ENCODE measurements at places on chromosomes 16 and 17.

DNA sequence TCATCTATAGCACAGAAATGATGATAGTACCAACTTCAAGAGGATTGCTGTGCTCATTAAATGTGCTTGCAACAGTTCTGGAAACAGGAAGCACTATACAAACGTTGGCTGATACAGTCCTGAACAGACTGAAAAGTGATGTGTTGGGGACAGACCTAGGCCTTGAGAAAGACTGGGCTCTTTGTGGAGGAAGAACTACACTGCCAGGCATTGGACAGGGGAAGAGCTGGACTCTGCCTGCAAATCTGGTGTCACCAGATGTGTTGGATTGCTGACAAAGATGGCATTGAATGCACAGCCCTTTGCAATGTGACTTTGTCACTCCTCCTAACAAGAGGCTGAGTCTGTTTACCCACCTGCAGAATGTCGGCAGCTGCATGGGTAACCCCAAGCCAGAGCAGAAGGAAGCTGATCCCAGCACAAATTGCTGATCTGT, 12.4 kb upstream of the ST6GALNAC2 start:
- DNase-seq, result no peak

GRCh38 chr17:60659156-60659555, 18.5 kb upstream of the BCAS3 start:
- no peak for DNase-seq

GRCh38 chr17:57925361-57925990, 29.7 kb downstream of the CUEDC1 start:
- DNase-seq, result no peak

GRCh38 chr17:60256174-60256573, 106.4 kb downstream of the CA4 start:
- DNase-seq, result no peak

DNA sequence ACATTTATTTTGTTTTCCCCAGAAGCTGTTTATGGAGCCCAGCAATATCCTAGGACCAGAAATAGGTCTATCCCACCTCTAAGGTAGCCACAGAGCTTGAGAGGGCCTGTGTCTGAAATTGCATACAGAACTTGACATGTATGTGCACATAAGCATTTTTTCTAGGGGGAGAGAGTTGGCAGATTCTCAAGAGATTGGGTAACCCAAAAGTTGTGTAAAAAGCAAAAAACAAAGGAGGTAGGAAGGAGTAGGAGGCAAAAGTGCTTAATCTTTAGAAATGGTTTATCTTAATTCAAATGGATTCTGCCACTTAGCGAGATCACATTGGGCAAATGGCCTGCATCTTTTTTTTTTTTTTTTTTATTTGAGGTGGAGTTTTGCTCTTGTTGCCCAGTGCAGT, 3.5 kb downstream of the PLK1 start:
- no peak for DNase-seq

- DNase-seq, result no peak
These were observed 242.4 kb downstream of the C16orf95 start for GRCh38 chr16:87074641-87075318.

DNA sequence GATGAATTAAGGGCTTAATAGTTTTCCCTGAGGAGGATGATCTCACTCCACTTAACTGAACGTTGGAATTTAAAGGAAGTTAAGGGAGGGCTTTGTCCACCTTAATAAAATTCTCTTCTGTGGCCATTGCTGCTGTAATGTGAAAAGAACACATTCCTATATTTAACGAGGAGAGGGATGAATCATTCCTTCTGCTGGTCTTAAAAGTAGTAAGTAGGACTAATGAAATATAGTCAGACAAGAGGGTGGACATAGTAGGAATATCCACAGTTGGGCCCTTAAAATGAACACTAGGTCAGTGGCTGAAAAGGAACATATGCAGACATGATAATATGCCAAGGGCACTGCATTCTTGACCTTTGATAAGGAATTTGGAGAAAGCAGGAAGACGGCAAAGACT, 405.6 kb downstream of the PMP22 start:
- no peak for DNase-seq

DNA sequence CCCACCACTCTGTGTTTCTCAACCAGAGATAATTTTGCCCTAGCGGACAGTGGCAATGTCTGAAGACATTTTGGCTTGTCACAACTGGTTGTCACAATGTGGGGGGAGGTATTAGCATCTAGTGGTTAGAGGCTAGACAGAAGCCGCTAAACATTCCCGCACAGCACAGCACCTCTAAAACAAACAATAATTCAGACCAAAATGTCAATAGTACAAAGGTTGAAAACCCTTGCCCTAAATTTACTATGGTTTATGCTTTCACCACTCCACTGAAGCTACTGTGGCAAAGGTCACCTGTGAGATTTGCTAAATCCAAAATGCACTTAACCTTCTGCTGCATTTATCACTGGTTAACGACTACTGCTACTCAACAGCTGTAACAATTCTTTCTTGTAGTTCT, 14.1 kb downstream of the NUP88 start:
- no peak for DNase-seq

Measured in stimulated activated CD4-positive, alpha-beta T cell treated with anti-CD3 and anti-CD28 coated beads, Interleukin-15, amount 100 ng/mL, for 24 hours (primary cell).